ENCODE measurements at places on chromosomes 2 and 18. TPM values are rescaled to one million over a fixed set of nuclear protein-coding genes. Genes with fewer than 3 reads are reported as not detected.

GRCh38 chr2:173906626-173907025, 58.5 kb downstream of the SP3 start:
- ATAC-seq: no peak

- ATAC-seq: no peak
These were observed 284.6 kb downstream of the MBD5 start for GRCh38 chr2:148305476-148305875.

DNA sequence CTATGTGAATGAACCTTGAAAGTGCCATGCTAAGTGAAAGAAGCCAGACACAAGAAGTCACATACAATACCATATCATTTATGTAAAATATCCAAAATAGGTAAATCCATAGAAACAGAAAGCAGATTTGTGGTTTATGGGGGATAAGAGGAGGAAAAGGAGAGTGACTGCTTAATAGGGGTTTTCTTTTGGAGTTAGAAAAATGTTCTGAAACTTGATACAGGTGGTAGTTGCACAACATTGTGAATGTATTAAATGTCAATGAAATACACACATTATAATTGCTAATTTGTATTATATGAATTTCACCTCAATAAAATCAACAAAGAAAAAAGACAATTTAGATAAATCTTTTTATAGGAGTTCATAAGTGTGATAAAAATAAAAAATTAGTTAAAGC, 37.1 kb downstream of the MEMO1 start:
- ATAC-seq: no peak

- ATAC-seq: no peak
These were observed 187.7 kb downstream of the SMAD7 start for GRCh38 chr18:48762836-48763718.

GRCh38 chr2:233638836-233639235, 2.6 kb downstream of the UGT1A10 start:
- ATAC-seq: no peak

- ATAC-seq: no peak
These were observed 19.8 kb downstream of the TMEM185B start for GRCh38 chr2:120203251-120204021.

Gene TMX3
- 28.5 TPM for total RNA-seq

GRCh38 chr2:201730651-201731285, 32.3 kb upstream of the MPP4 start:
- ATAC-seq: no peak

- no peak for ATAC-seq
These were observed 1330.0 kb upstream of the CELF4 start for GRCh38 chr18:38895560-38895959.

Gene STK39
- total RNA-seq: 43.8 TPM

Gene MAP3K19
- total RNA-seq: 0.34 TPM

- no peak for ATAC-seq
These were observed 128.0 kb upstream of the MAP3K20 start for GRCh38 chr2:172947461-172948153.

DNA sequence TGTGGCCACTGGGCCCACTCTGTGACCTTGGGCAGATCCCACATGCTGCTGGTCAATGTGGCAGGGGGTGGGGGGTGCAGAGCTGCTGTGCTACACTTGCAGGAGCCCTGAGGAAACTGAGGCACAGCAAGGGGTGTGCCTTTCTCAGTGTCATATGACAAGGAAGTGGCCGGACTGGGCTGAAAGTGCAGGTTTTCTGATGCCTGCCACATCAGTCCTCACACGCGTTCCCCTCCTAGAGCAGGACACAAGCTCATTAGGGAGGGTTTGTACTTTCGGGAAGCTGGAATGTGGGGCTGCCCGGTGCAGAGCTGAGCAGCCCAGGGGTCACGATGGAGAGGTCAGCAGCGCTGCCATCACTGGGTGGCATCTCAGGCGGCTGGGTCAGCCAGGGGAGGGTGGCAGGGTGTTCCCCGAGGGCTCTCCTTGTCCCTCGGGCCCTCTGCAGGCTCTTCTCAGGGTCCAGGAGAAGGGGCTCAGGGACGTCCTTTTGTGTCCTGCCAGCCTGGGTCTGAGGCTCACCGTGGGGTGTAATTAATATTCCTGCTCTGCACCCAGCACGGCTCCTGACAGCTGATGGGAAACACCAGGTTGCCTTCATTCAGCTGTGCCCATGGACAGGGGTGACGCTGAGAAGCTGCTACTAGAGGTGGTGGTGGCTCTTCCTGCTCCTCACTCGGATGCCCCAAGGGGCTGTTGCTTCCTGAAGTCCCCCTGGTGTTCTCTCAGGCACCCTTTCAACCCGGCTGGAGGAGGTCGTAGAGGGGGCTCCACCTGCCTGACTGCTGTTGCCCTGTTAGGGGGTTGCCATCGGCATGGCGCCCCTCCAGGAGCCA, 62.1 kb upstream of the HDAC4 start:
- no peak for ATAC-seq

Gene RNF152
- total RNA-seq: 24.7 TPM

Gene NAT8
- total RNA-seq: 1.3 TPM

Gene MSH6
- 37.5 TPM for total RNA-seq

GRCh38 chr2:3758906-3759305, 55.5 kb downstream of the DCDC2C start:
- ATAC-seq: no peak

DNA sequence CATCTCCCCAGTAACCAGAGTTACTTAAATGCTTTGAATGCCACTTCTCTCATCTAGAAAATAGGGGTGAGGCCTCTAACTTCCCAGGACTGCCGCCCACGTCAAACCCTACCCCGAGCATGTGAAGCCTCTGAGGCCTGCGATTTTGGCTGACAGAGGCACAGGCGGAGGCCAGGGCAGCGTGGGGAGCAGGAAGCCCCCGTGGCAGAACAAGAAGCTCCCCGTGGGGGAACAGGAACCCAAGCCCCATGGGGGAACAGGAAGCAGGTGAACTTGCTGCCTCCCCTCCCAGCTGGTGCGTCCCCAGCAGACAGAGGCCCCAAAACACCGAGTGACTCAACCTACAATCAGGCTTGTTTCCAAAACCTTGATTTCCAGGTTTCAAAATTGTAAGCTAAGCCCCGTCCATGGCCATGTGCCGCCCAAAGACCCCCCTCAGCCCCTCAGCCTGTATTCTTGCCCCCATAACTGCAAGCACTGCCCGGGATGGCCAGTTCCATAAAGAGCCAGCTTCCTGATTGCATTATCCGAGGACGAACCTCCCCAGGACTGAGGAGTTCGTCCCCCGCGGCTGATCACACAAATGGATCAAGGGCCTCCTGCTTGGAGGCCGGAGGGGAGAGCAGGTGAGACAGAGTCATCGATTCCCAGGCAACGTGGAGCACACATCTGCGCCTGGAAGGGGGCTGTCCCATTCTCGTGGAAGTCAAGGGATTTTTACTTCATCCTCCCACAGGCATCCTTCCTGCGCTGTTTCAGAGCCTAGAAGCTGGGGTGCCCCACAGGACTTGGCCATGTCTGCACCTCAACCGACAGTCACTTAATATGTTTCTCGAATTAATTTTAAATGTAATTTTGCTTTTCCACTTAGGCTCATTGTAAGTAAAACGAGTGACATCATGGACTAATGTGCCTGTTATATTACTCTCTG, 36.3 kb upstream of the CTDP1 start:
- no peak for ATAC-seq

Gene DSG2
- 0.11 TPM for total RNA-seq

DNA sequence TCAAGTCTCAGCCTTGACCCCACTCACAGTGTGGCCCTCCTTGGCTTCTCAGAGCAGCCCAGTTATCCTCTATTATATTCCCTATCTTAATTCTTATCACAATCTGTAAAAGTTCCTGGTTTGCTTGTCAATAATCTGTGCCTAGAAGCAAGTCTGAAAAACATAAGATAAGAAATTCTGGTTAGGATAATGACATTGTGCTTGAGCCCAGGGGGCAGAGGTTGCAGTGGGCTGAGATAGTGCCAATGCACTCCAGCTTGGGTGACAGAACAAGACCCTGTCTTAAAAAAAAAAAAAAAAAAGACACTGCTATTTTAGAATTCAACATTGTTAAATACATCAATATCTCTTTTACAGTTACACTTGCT, 63.9 kb downstream of the TMEM131 start:
- ATAC-seq: no peak

DNA sequence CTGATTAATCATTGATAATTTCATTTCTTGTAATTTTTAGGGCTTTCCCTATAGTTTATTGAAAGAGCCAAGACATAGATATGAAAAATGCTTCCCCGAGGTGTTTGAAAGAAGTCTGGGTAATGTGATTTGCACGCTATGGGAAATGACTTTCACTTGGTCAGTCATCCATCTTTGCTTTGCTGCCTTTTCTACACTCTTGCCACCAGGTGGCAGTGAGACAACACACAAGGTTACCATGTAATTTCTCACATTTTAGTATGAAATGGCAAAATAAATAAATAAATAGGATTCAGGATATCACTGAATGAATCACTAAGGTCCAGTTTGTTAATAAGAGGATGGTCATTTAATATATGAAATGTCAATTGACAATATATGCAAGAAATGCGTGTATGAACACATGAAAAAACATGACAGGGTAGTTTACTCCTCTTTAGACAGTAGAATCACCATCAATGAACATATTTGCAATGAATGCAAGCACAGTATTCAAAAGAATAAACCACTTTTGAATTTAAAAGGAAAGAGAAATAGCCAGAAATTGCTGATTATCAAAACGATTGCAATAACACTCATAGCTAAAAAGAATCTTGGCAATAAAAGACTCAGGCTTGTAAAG, 52.2 kb upstream of the KCNH7 start:
- no peak for ATAC-seq

Gene GAREM1
- total RNA-seq: 3.2 TPM

- ATAC-seq: no peak
These were observed 101.0 kb upstream of the RNF152 start for GRCh38 chr18:61993831-61994230.

- peak; percentile 93 for ATAC-seq
These were observed 200.8 kb upstream of the STON1 start for GRCh38 chr2:48328942-48329723.

Gene MRO
- 0.16 TPM for total RNA-seq

DNA sequence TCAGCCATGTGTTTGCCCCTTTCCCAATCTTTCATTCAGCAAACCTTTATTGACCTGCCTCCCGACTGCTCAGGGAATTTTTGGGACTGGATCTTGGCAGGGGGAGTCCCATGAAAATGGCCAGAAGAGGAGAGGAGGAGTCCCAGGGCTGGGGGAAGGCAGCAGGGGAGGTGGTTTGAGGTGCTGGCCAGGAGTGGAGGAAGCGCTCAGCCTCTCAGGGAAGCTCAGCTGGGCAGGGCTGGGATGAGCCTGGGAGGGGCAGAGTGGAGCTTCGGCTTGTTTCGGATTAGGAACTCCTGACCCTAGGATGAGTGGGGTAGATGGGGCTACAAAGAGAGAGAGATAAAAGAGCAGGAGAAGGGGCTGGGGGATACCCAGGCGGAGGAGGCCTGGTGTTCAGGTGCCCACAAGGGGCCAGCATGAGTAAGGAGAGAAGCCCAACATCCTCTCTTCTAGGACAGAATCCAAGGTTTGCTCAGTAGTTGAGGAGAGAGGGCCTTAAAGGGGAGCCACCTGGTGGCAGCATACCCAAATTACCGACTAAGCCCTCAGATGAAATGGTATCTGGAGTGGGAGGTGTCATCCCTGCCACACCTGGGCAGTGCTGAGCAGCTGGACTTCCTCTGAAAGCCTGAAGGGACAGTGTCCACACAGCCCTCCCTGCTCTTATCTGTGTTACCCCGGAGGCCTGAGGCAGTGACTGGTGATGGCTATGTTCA, 91.1 kb downstream of the INHBB start:
- no peak for ATAC-seq

- no peak for ATAC-seq
These were observed 48.2 kb downstream of the G6PC2 start for GRCh38 chr2:168949324-168949723.

DNA sequence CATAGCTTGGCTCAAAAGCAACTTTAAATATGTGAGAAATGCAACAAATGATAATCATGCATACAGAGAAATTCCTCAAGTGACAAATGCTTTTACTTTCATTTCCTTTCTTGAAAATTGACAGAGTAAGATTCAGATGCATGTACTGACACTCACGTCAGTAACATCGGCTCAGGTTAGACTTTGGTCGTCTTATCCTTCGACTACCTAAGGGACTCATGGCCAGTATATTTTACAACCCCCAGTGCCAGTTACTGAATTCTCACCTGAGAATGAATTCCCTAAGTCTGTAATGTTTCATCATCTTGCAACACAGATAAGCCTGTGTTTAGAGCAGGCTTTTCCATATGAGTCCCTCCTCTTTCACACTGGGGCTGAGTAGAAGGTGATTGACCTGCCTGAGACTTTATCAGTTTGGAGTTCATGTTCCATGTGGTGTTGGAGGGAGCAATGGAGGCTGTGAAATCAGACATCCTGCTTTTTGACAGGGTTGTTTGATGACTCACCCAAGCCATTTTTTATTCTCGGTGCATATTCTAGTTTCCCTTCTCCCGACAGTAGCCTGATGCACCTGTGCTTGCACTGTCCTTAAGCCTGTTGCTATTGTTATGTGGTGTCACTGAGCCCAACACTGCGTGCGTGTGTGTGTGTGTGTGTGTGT, 30.5 kb upstream of the ATP8B1 start:
- ATAC-seq: no peak

Gene PXDN
- 61.8 TPM for total RNA-seq

Gene CPO
- total RNA-seq: not detected

Gene FAM110C
- total RNA-seq: 0.09 TPM

DNA sequence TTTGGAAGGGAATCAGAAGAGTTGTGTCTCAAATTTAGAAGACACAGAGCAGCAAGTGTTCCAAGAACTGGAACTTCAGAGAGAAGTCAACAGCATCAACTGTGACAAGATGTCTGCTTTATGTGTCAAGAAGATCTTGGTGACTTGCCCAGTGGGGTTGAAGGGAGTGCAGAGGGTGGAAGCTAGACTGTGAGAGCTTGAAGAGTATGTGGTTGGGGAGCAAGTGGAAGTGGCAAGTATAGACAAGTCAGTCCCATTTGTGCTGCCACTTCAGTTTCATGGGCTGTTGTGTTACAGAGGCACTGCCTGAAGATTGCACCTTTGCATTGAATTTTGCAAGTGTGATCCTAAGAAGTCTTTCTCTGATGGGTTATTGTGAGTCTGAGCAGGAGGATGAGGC, 68.7 kb upstream of the MC2R start:
- ATAC-seq: no peak

GRCh38 chr18:58272209-58272608, 228.2 kb downstream of the NEDD4L start:
- no peak for ATAC-seq

Gene SERPINE2
- total RNA-seq: 20.1 TPM

DNA sequence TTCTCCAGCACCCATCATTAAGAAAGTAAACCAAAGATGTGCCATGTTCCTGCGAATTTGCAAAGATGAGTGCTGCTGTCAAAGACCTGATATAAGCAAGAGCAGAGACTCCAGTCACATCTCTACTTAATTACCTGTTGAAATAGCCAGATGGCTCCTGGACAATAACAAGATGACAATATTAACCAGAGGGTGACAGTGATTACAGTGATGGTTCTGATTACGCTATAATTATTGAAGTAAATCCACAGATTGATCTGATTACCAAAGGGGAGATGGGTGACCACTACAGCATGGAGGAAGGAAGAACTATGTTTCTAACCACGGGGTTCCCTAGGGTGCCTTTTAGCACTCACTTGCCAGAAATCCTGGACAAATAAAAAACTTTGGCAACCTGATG, 36.5 kb upstream of the AFF3 start:
- ATAC-seq: no peak
